ELR (cell line): ENCODE measurements at places on chromosomes 3 and 15.

DNA sequence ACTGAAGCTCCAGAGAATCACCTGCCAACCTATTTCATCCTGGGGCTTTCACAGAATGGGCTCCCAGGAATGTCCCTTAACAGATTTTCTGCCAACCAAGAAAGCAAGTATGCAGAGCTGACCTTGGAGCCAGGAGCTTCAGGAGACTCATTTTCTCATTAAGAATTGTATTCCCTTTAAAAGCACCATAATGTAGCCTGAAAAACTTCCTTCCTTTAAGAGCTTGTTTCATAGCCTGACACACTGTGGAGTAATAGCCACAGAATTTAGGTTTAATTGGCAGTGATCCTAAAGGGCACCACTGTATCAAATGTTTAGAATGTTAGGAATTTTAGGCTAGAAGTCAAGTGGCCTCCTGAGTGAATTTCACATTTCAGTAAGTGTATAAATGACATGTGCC, 309.8 kb downstream of the GBE1 start:
- DNase-seq = peak; percentile 71

- DNase-seq = no peak
These were observed 164.6 kb downstream of the ATG7 start for GRCh38 chr3:11436775-11437174.

GRCh38 chr3:47162697-47163168, 1.2 kb downstream of the SETD2 start:
- DNase-seq = peak; percentile 27

- DNase-seq = no peak
These were observed 299 bp downstream of the TYRO3 start for GRCh38 chr15:41559239-41559782.

GRCh38 chr15:90412356-90413194, 24.5 kb downstream of the IQGAP1 start:
- DNase-seq = peak; percentile 60

DNA sequence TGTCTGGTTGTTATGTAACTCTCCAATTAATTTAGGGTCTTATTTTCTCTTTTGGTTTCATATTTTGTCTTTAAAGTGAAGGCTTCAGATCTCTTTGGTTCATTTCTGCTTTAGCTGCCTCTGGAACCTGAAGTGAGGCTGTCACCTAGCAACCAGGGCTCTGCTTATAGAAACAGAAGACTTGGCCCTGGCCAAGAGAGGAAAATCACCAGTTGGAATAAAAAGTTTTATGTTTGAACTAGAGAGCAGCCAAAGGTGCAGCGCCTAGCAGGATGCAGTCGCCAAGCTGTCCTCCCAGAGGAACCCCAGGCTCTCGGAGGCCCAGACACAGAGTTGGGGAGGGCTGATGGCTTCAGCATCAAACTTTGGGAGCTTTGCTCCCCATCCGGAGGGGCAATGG, 41.1 kb downstream of the LYZL4 start:
- DNase-seq = no peak
